Inflammatory macrophage treated with lipopolysaccharide for 4 hours (primary cell): ENCODE measurements at places on chromosomes 7 and 10.

DNA sequence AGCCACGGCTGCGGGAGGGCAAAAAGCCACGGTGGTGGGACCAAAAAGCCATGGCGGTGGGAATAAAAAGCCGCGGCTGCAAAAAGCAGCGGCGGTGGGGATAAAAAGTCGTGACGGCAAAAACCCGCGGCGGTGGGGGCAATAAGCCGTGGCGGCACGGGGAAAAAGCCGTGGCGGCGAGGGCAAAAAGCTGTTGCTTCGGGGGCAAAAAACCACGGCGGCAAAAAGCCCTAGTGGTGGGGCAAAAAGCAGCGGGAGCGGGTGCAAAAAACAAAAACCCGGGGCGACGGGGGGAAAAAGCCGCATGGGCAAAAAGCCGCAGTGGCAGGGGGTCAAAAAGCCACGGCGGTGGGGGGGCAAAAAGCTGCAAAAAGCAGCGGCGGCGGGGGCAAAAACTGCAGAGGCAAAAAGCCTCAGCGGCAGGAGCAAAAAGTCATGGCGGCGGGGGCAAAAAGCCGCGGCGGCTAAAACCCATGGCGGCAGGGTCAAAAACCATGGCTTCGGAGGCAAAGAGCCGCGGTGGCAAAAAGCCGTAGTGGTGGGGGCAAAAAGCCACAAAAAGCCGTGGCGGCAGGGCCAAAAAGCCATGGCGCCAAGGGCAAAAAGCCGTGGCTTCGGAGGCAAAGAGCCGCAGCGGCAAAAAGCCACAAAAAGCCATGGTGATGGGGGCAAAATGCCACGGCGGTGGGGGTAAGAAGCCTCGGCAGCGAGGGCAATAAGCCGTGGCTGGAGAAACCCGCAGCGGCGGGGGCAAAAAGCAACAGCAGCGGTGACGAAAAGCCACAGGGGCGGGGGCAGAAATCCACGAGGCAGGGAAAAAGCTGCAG is 525.8 kb downstream of the ZNF33B start:
- no peak for DNase-seq

GRCh38 chr10:50501924-50502452 is 121.8 kb downstream of the SGMS1 start:
- DNase-seq = no peak

- no peak for DNase-seq
These were observed 2.0 kb upstream of the TNS3 start for GRCh38 chr7:47583739-47584535.

DNA sequence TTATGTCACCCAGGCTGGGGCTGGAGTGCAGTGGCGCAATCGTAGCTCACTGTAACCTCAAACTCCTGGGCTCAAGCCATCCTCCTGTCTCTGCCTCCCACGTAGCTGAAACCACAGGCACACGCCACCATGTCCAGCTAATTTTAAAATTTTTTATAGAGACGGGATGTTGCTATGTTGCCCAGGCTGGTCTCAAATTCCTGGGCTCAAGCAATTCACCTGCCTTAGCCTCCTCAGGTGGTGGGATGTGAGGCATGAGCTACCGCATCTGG is 123.2 kb upstream of the PARD3 start:
- no peak for DNase-seq

- DNase-seq = no peak
These were observed 64.0 kb upstream of the FERD3L start for GRCh38 chr7:19209166-19209696.

DNA sequence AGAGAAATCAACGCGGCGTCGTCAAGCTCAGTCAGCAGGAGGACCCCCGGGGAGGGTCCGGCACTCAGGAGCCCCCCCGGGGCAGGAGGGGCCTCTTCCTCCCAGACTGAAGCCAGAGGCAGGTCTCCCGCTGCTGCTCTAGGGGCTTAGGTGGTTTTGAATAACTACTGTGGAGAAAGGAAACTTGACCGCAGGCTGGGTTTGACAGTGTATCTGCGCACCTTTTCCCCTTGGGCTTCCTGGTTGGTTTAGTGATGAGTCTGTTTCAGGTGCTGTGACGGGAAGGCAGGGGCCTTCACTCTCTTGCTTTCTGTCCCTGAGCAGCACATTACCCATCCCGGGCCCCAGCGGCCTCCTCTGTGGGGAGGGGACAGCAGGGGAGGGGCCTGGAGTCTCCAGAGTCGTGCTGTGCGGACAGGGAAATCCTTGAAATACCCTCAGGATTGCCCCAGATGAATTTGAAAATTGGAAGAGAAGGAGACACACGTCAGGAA is 262.2 kb downstream of the ADARB2 start:
- no peak for DNase-seq

DNA sequence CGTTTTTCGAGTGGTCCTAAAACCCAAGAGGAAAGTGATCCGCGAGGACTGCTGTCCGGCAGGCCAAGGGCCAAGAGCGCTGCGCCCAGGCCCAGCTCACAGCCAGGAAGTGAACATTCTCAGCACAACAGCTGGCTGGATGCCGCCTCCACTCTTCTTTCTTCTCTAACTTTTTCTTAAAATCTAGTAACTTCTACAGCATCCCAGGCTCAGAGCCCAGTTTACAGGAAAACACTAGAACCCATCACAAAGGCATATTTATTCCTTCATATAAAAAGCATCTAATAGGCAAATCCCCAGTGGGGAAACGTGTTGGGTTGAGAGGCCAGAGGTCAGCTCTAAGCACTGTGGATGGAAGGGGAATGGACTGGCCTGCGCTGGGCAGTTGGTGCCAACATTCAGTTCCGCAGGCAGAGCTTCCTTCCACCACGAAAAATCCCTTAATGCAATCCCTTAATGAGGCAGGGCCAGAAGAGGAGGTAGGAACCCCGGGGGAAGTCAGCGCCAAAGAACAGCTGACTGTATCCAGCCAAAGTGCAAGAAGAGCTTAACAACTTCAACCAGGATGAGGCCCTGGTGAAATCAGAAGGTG is 74.8 kb downstream of the ZRANB1 start:
- DNase-seq = no peak

- no peak for DNase-seq
These were observed 9.6 kb downstream of the ITGB1 start for GRCh38 chr10:32948451-32948850.

GRCh38 chr7:142992427-142992826 is 30.3 kb upstream of the KEL start:
- no peak for DNase-seq

DNA sequence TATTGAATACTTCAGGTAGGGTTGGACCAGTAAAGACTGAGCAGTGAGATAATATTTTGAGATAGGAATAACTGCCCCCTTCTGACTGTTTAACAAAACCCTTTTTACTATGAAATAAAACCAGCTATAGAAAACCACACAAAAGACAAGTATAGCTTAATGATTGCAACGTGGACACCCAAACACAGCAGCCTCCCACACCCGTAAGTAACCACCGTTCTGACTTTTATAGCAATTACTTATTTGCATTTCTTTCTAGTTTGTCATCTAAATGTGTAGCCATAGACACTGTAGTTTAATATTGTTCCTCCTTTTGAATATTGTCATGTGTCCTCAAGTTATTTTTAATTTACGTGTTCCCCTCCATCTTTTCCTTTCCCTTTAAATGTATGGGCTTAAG is 42.9 kb upstream of the SYPL1 start:
- no peak for DNase-seq

DNA sequence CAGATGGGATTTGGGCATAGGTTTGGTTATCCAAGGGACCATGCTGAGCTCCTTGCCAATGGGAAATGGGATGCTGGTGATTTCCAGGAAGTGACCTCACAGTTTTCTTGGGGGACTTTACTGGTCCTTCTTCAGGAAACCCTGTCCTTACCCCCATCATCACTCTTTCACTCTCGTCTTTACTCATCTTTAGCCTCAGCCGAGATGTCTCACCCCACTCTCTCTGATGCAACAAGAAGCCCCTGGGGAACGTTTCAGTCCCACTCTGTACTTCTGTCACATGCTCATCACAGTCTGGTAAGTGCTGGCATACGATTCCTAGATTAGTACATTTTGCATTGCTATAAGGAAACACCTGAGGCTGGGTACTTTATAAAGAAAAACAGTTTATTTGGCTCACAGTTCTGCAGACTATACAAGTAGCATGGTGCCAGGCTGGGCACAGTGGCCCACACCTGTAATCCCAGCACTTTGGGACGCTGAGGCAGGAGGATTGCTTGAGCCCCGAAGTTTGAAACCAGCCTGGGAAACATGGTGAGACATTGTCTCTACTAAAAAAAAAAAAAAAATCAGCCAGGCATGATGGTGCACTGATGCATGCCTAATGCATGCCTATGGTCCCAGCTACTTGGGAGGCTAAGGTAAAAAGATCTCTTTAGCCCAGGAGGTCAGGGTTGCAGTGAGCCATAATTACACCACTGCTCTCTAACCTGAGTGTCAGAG is 63.5 kb upstream of the VKORC1L1 start:
- DNase-seq = no peak

- no peak for DNase-seq
These were observed 486.0 kb downstream of the TNS3 start for GRCh38 chr7:47095946-47096345.

GRCh38 chr7:40305229-40305628 is 170.4 kb downstream of the SUGCT start:
- no peak for DNase-seq

DNA sequence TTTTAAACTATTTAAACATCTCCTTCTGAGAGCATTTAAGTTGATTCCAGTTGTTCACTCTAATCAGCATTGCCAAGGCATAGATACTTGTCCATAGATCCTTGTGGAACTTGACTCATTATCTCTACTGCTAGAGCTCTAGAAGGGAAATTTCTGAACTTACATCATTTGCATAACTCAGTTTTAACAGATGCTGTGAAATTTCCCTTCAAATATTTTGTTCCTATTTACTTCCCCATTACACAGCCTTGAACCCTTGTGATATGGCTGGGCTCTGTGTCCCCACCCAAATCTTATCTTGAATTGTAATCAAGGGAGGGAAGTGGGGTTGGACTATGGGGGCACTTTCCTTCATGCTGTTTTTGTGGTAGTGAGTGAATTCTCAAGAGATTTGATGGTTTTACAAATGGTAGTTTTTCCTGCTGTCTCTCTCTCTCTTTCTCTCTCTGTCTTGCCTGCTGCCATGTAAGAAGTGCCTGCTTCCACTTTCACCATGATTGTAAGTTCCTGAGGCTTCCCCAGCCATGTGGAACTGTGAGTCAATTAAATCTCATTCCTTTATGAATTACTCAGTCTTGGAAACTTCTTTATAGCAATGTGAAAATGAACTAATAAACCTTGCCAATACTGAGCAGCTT is 25.4 kb downstream of the INSIG1 start:
- peak; percentile 73 for DNase-seq

- DNase-seq = no peak
These were observed 394.8 kb downstream of the KIF20B start for GRCh38 chr10:90096196-90096595.

GRCh38 chr7:98459529-98459928 is 58.6 kb upstream of the BAIAP2L1 start:
- DNase-seq = no peak

- no peak for DNase-seq
These were observed 85.4 kb downstream of the NEURL1 start for GRCh38 chr10:103578782-103579382.

GRCh38 chr7:105656922-105657521 is 75.7 kb upstream of the EFCAB10 start:
- peak; percentile 47 for DNase-seq

DNA sequence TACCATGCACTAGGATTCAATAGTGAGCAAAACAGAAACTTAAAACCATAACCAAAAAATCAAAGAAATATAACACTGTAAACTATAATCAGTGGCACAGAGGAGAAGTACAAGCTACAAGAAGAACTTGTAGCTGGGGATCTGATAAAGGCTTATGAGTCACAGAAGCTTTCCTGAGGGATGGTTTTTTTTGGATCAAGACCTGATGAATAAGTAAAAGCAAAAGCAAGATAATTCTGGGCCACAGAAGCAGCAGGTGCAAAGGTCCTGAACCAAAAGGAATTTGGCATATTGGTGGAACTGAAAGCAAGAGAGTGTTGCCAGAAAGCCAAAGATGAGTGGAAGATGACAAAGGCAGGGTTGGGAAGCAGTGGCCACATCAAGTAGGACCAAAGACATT is 37.4 kb upstream of the BET1 start:
- DNase-seq = no peak

- no peak for DNase-seq
These were observed 948 bp downstream of the ZNF138 start for GRCh38 chr7:64795176-64795575.

GRCh38 chr7:38796626-38797501 is 112.1 kb downstream of the VPS41 start:
- DNase-seq = peak; percentile 40

- DNase-seq = no peak
These were observed 385.5 kb upstream of the PFKP start for GRCh38 chr10:2681891-2682290.

GRCh38 chr10:74875068-74875467 is 48.7 kb downstream of the KAT6B start:
- no peak for DNase-seq

GRCh38 chr10:21760332-21760731 is 226.3 kb downstream of the MLLT10 start:
- no peak for DNase-seq

GRCh38 chr10:100509241-100509840 is 10.3 kb downstream of the SEC31B start:
- DNase-seq = no peak

DNA sequence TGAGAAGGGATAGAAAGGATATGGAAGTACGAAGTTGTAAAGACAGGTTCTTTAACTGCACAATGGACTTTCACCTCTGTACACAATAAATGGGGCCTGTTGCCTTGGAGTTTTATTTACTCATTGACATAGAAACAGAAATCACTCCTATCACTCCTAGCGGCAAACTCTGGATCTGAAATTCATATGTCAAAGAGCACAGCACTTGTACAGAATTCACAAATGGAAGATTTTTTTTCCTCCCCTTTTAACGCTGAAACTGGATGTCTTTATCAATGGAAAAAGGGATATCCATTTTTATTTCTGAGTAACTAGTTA is 18.2 kb downstream of the NT5C3A start:
- no peak for DNase-seq

- DNase-seq = no peak
These were observed at the start of gene DIP2C for GRCh38 chr10:689452-690371. DIP2C (minus strand) TSS chr10:689668; CDS start chr10:689578, 90 bp downstream.

DNA sequence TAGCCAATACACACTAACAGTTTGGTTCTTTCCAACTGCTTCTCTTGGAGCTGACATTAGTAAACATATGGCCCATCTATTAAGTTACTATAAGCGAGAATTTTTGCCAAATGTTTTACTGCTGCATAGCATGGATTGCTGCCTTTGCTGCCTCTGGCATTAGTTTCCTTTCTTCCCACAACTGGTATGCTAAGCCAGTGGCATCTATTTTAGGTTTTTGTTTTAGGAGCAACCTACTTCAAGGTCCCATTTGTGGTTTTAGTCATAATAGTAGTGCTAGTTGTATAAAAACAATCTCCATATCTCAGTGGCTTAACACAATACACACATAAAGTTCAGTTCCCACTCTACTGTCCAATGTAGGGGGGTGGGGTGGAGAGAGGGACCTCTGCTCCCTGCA is 25.9 kb upstream of the PANK1 start:
- DNase-seq = no peak
